ENCODE measurements at places on chromosomes 2 and 18.

- DNase-seq = no peak
These were observed 742 bp upstream of the MYO5B start for GRCh38 chr18:50195689-50196088.

DNA sequence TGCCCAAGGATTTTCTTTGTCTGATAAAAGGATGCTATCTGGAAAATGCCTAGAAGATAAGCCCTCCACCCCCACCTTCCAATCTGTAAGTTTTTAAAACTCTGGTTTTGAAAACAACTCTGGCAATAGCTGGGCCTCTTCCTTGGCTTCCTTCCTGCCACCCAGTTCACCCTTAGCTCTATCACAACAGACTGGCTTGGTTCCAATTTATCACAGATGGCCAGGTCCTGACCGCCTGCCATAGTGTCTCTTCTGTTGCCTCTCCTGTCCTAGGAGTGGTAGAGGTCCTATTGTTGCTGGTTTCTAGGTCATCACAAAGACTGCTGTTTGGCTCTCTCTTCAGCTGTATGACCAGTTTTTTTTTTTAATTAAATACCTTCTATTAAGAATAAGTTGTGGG is 1727.9 kb upstream of the SLC39A10 start:
- DNase-seq = no peak

DNA sequence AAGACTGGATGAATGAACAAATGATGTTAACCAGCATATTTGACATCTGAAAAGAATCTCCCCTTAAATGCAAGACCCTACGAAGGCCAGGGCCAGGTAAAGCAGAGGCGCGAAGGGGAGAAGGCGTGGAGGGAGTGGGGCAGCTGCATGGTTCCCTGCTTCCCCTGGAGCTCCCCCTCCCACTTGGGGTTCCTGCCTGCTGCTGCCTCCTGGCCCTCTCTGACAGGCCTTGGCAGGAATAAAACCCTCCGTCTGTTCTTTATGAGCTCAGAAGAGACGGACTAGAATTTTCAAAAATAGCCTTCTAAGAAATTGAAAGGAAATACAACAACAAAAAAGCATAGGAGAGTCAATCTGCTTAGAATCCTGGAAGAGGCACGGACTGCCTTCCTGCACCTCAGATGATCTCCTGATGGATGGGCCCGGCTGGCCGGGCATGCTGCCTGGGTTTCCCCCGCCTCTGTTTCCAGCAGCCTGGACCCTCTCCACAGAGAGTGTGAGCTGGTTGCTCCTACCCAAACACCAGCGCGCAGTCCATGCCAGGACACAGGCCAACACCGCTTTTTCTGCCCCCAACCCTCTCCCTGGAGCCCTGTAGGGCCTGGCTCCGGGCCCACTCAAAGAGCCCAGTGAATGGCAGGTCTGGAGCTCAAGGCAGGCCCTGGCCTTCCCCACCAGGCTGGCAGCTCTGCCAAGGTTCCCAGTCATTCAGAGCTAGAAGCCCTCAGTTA is 23.9 kb downstream of the CFAP65 start:
- DNase-seq = no peak

- DNase-seq = no peak
These were observed 462.1 kb downstream of the ERBB4 start for GRCh38 chr2:212076456-212076855.

Data from activated CD8-positive, alpha-beta memory T cell treated with anti-CD3 and anti-CD28 coated beads for 1 hour (primary cell).